T-helper 2 cell treated with Interferon-gamma antibody and Interleukin-4, amounts not matched to agents 5 μg/mL and 100 μg/mL, for 36 hours (primary cell): ENCODE measurements at places on chromosomes 5 and 9.

DNA sequence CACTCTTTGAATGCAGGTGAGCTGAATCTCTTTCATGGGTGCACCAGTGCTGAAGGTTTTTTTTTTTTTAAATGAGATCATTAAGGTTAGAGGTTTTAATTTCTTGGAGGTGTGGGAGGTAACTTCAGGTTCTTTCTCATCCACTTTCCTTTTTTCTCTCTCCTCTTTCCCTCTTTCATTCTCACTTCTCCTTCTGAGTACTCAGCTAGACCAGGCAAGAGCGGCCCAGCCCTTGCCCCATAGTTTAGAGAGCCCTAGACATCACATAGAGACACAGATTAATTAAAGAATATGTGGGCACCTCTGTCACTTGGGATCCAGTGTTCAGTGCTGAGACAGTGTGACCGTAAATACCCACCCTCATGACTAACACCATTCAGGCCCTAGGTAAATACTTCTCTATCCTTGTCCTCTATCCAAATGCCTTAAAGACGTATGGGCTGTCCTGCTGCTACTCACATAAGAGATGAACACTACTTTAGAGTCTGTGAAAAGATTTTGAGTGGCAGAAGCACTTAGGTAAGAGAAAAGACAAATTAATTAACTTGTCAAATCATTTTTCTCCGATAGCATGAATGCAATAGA is 174.1 kb downstream of the TLE4 start:
- DNase-seq, result no peak

DNA sequence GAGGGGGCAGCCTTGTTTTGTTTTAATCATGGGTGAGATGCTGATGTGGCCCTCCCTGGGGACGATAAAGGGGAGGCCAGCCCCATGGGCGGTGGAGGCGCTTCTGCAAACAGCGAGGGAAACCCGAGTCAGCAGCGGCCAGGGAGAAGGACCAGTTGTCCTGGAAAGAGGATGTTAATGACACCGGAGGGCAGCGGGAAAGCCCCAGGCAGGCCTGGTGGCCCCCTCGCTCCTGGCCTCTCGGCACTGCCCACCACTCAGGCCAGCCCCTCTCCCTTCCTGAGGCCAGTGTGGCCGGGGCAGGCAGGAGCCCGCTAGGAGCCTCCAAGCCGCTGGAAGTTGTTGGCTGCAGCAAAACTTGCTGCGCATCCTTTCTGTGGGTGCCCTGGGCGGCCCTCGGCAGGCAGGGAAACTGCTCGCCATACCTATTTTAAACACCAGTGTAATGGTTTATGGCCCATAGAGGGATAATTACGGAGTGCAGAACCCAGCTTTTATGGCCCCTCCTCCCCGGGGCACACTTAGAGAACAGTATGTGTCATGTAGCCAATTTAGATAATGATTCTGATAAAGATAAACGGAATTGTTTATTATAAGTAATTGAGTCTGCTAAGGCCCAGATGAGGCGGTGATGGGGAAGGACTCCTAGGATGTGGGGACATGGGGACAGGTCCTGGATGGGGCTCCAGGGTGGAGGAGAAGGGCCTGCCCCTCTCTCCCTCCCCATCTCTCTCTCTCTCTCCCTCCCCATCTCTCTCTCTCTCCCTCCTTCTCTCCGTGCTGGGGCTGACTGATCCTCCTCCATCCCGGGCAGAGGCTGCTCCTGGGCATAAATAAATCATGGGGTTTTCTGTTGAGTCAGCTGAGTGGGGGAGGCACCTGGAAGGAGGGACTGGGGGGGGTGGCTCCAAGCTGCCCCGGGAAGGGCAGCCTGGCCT is 36.9 kb downstream of the LMX1B start:
- no peak for DNase-seq

DNA sequence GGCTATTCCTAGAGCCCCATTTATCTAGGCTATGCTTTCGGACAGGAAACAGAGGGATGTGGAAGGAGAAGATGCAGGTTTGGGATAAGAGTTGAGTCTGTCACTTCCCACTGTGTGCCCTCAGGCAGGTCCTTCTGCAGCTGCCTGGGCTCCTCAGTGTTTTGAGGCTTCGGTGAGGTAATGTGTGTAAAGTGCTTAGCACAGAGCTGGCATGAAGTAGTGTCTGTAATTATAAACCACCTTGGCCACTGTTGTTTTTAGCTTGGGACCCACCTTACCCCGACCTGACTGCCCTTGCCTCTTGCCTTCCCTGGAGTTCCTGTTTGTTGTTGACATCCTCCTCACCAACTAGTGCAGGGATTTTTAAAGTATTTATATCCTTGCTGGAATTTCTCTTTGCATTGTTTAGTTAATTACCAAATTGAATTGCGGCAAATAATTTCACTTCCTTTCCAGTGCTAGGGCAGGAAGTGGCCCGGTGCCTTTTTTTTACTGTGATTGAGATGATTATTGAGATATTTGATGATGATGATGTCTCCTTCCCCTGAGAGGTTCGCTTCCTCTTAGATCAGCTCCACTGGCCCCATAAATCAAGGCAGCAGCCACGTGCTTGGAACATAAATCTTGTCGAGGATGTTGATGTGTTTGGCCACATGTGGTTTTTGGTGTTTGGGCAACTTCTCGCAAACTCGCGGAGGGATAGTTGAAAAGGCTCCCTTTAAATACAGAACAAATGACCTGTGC is 38.3 kb upstream of the DAB2IP start:
- no peak for DNase-seq

GRCh38 chr9:111438541-111439235 is 45.5 kb downstream of the ECPAS start:
- DNase-seq, result no peak

- DNase-seq, result no peak
Measured at GRCh38 chr9:74742792-74743730, 144.7 kb downstream of the TRPM6 start.

DNA sequence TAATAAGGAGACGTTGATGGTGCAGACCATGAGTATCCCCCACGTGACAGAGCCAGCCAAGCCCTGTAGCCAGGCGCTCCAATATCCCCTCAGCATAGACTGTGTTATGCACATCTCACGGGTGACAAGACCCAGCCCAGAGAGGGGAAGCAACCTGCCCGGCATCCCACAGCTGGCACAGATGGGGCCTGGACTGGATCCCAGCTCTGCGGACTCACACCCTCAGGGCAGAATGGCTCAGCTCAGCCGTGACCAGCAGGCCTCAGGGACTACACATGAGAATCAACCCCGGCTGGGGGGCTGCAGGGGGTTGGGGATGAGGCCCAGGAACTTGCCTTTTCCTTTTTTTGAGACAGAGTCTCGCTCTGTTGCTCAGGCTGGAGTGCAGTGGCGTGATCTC is 11.7 kb downstream of the FIBCD1 start:
- no peak for DNase-seq

DNA sequence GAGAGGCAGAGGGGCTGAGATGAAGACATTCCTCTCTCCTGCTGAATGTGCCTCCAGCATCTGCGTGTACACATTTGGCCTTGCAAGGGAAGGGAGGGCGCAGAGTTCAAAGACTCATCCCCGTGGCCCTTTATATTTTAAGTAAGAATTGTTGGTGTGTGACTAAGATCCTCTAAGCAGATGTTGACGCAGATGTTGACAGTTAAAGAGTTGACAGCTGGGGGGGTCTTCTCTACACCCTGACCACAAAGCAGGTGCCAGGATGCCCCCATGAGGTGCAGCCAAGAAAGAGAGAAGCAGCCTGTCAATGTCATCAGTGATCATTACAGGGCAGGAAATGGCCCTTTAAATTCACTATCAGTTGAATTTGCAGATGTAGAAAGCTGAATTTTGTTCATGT is 262.9 kb downstream of the IRX1 start:
- DNase-seq, result no peak

GRCh38 chr5:74966141-74967026 is 86.0 kb downstream of the GCNT4 start:
- no peak for DNase-seq

GRCh38 chr5:77280036-77280435 is 69.6 kb downstream of the PDE8B start:
- no peak for DNase-seq

GRCh38 chr5:139636975-139637408 is 11.2 kb upstream of the CXXC5 start:
- peak; percentile 49 for DNase-seq

- no peak for DNase-seq
Measured at GRCh38 chr9:83154821-83155220, 91.9 kb upstream of the RASEF start.

DNA sequence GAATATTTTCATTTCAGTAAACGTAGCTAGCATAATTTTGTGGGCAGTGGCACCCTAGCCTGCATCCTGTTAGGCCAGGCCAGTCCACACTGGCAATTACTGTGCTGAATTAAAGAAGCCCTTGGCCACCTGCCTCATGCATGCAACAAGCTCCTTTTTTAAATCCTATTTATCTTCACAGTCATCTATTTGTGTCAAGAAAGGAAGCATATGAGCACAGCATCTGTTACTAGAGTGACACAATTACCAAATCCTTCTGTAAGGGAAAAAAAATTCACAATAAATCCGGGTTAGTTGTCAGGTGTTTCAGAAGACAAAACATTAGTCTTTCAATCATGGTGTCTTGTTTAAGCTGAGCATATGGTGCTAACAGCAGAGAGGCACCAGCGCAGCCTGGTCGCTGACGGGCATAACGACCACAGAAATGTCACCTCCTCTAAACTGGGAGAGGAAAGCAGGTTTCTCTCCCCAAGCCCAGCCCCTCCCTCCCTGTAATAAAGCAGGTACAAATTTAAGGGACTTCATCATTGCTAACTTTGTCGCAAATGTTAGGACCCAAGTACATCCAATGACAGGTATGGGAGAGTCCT is 520.6 kb downstream of the CTNND2 start:
- no peak for DNase-seq

DNA sequence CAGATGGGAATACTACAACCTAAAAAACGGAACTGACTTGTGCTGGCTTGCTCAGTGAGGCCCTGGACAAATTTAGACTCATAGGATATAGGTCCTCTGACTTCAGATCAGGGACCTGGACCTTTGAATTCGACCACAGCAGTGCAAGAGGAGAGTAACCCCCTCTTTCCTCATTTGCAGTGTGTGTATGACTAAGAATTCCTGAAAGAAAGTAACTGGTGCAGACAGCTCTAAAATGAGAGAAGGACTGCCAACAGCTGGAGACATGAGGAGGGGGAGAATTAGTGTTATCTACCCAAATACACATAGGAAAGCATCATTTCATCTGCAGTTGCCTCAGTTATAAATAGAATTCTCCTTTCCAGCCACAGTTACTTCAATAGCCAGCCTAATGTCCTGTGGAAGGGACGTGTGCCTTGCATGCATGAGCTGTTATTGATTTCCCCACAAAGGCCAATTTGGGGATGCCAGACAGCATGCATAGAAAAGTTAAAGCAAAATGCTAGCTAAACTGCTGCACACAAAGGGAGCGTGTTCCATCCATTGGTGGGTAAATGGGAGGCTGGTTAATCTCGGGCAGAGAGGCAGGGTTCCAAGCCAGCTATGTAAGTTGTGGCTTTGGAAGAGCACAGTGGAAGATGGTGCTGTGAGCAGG is 442.7 kb downstream of the CDK5RAP2 start:
- no peak for DNase-seq

DNA sequence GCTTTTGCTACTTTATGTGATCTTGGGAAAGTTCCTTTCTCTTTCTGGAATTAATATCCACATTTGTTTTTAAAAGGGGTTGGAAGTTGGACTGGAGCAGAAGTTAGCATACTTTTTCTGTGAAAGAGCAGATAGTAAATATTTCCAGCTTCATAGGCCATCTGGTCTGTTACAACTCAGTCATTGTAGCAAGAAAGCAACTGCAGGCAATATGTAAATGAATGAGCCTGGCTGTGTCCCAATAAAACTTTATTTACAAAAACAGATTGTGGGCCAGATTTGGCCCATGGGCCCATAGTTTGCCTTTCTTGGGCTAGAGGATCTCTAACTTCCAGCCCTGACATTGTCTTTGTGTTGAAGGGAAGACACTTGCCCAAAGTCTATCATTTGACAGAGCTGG is 104.4 kb downstream of the ACTL7B start:
- DNase-seq, result no peak

DNA sequence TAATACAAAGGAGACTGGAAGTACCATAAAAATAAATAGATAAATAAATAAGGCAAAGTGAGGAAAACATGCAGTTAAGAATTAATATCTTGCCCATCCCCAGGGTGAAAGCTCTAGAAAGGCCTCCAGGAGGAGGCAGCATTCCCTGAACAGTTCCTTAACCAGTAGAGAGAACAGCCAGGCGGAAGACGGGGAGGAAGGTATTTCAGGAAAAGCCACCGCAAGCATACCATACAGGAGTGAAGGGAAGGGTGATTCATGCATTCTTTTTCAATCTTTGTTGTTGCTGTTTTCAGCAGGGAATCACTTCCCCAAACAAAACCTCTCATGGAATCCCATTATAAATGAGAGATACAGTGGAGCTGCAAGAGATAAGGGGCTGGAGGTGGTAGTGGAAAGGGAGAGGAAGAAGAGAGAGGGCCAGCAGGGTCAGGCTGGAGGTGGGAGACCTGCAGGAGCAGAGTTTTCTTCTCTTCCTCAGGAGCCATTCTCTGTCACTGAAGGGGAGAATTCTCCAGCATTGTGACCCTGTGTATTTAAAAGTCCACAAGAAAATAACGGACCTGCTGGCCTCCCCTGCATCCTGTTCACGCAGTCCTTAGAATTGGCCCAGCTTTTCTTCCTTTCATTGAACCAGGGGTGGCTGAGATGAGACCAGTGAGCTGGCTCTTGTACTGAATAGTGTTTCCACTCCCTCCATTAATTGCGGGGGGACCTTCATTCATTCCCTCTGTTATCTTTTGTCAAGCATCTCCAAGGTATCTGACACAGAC is 255.9 kb downstream of the FAM114A2 start:
- no peak for DNase-seq

GRCh38 chr5:13780081-13780480 is 164.4 kb downstream of the DNAH5 start:
- no peak for DNase-seq

GRCh38 chr5:178210073-178210535 is 5.8 kb downstream of the HNRNPAB start:
- DNase-seq, result no peak

- no peak for DNase-seq
Measured at GRCh38 chr5:120096413-120096812, 367.7 kb upstream of the PRR16 start.

DNA sequence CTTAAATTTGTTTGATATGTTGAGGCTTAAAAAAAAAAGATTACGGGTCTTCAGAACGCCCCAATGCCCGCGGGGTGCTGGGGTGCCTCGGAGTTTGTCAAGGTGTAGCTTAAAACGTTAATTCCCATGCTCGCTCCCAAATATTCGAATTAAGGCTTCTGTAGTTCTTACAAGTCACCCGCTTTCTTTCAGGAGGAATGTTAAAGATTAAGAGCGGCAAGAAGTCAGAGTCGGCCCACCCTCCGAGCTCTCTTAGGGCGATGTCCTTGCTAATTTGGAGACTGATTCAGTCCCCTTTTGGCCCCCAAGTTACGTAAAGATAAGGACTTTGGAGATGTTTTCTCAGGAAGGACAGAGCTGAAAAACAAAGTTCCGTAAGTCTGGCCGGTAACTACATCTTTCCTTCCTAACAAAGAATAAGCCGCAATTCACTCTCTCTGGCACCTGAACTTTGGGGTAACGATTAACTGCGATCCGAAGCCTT is 746 bp upstream of the NPM1 start:
- no peak for DNase-seq

GRCh38 chr9:132708239-132708638 is 38.0 kb downstream of the GTF3C4 start:
- DNase-seq, result no peak
